Placental pericyte (primary cell): ENCODE measurements at places on chromosomes 1 and 21. TPM values are rescaled to one million over a fixed set of nuclear protein-coding genes. Genes with fewer than 3 reads are reported as not detected.

The CELA2B gene
- not detected in 2 replicates for total RNA-seq

The FLVCR1 gene
- 6.6 and 9.2 TPM in 2 replicates for total RNA-seq

The NPHS2 gene
- total RNA-seq = not detected in 2 replicates

The CRP gene
- not detected in 2 replicates for total RNA-seq

The MATN1 gene
- under 0.01 and 0.44 TPM in 2 replicates for total RNA-seq

The IGSF21 gene
- not detected in 2 replicates for total RNA-seq

The AHCYL1 gene
- total RNA-seq = 67.3 and 70.9 TPM in 2 replicates

The LCK gene
- total RNA-seq = not detected in 2 replicates

The DDX59 gene
- total RNA-seq = 14.9 and 17.9 TPM in 2 replicates

The TCP10L gene
- total RNA-seq = not detected in 2 replicates

The SPRR2A gene
- total RNA-seq = not detected in 2 replicates

The RAB7B gene
- total RNA-seq = 0.66 and 2.4 TPM in 2 replicates

The PTAFR gene
- total RNA-seq = 0.14 and 0.22 TPM in 2 replicates

The ATP1A4 gene
- not detected in 2 replicates for total RNA-seq

The FCER1G gene
- total RNA-seq = not detected in 2 replicates

The BTBD8 gene
- 2.4 and 2.8 TPM in 2 replicates for total RNA-seq
